ENCODE measurements at places on chromosomes 4 and X.

DNA sequence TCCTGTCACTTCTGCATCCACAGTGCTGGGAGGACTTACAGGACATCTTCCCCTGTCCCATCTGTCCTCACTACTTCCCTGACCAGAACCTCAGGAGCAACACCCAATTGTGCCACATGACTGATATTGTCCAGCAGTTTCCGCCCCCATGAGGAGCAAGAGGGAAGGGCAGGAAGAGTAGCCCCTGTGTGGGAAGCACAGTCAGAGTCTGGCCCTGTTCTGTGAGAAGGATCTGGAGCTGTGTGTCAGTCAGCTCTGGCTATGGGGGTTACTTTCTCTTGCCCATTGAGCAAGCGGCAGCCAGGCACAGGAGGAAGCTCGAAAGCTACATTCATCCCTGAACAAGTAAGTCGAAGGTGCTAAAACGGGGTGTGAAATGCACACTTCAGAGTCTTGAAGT lies 14.8 kb upstream of the TRIM60 start:
- DNase-seq: no peak

DNA sequence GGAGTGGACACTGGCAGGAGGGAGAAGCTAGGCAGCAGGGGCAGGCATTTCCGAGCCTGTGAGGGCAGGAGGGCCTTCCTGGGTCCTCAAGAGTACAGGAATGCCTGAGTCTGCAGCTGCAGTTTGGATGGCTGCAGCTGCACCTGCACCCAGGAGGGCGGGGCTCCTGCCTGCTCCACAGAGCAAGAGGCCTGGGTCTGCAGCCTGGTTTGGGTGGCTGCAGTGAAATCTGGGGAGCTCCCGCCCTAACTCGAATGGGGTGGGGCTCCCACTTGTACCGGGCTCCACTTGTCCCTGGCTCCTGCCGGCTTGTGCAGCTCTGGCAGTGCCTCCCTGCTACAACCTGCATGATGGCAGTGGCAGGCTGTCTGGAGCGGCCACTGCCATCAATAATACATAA lies 436.0 kb downstream of the ARHGAP24 start:
- DNase-seq: no peak

- no peak for DNase-seq
Observed at GRCh38 chr4:112860830-112861690, 188.4 kb upstream of the ANK2 start.

DNA sequence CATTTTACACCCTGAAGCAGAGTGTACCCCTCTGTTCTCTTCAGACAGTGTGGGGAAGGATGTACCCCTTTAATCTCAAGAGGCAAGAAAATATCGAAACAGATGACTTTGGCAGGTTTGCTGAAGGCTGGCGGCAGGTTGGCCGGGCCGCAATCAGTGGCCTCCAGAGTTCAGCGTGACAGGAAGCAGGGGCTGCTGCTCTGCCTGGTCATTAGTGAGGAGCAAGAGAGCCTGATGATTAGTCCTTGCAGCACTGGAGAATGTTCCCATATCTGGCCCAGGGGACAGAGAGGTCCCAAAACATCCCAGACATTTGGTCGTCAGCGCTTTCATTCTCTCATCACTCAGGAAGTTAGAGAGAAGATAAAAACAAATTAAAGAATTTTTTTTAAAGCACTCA lies 352.8 kb downstream of the SPRY1 start:
- no peak for DNase-seq

DNA sequence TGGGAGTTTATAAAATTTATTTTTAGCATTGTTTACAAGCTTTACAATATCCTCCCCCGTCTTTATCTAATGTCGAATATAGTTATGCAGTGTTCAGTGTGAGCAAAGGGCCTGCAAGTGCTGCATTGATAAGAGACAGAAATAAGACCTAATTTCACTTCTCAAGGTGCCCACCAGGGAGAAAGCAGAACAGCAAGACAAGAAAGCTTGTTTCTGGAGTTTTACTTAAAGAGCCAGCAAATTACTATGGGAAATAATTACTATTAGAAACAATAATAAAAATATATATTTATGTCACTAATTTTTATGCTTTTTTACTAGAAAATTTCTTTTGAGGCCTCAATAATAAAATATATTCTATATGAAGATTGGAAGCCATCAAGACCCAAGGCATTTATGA lies 2677.7 kb downstream of the ARAP2 start:
- DNase-seq: no peak

GRCh38 chr4:108047199-108047598 lies 57.5 kb downstream of the HADH start:
- DNase-seq: no peak

GRCh38 chr4:98542011-98542410 lies 116.4 kb downstream of the TSPAN5 start:
- no peak for DNase-seq

GRCh38 chrX:9681011-9681410 lies 84.6 kb downstream of the GPR143 start:
- DNase-seq: no peak

DNA sequence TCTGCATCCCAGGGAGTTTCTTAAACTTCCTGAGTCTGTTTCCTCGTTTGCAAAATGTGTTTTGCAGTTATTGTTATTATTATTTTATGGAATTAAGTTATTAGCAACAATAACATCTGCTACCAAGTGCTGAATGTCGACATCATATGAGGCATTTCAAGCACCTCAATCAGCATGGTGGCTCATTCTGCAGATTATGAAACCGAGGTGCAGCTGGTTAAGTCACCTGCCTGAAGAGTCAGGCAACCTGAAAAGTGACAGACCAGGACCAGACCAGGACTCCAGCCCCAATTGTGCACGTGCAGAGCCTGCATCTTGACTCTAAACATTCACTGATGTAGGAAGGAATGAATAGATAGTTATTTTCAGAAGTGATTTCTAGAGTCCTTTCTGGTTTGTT lies 99.8 kb downstream of the AFAP1 start:
- DNase-seq: no peak

DNA sequence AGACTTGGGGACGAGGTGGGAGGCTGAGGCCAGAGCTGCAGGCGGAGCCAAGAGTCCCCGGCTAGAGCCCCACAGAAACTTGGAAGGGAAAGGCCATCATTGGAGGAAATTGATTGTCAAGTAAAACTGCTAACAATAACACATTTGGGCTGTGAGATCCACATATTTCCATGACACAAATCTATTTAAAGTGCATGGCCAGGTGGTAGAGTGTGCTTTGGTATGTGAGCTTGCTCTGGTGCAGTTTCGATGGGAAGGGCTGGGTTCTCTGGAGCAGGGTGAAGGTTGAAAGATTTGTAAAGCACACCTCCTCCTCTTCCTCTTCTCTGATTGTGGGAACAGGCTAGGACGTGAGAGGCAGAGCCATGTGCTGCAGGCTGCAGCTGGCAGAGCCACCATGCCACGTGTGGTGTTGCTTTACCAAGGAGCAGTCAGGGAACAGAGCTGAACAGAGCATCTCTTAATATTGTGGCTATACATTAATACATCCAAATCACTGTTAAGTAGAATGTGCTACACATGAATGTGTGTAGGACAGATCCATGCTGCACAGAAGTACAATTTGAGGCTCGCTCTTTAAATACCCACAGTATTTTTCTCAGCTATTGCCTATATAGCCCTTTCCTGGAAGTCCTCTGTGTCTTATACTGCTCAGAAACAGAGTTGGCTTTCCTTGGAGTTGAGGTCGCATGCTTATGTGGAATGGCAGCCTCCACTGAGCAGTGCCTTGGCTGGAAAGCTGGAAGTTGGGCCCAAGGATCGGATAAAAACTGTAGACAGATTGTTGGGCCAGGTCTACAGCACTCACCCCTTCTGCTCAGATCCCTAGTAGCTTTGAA lies 37.7 kb downstream of the FHDC1 start:
- DNase-seq: no peak

DNA sequence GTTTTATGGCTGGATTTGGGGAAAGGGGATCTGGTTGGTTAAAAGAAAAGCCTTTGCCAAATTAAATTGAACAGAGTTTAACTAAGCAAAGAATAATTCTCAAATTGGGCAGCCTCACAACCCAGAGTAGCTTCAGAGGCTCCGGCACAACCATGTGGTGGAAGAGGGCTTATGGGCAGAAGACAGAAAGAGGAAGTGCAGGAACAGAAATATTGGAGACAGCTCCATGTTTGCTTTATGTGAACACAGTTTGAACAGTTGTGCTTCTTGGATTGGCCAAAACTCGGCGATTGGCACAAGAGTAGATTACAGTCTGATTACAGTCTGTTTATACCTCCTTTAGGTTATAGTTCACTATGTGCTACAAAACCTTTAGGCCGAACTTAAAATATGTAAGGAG lies 562.7 kb downstream of the TRIML1 start:
- no peak for DNase-seq

- DNase-seq: no peak
Observed at GRCh38 chrX:39067866-39068265, 266.6 kb downstream of the MID1IP1 start.

Data from activated CD8-positive, alpha-beta memory T cell treated with anti-CD3 and anti-CD28 coated beads for 1 hour (primary cell).